Lower leg skin (tissue), 4 donors: ENCODE measurements at places on chromosomes 3 and 15. TPM values are rescaled to one million over a fixed set of nuclear protein-coding genes. Genes with fewer than 3 reads are reported as not detected.

The CLDN16 gene
- 1.1 TPM for total RNA-seq

The MANF gene
- total RNA-seq, result 48.6 TPM

The DNAH1 gene
- total RNA-seq, result 5.9 TPM

The SLC28A1 gene
- not detected for total RNA-seq
